Epithelial cell of prostate (primary cell): ENCODE measurements at places on chromosomes 7 and 10.

DNA sequence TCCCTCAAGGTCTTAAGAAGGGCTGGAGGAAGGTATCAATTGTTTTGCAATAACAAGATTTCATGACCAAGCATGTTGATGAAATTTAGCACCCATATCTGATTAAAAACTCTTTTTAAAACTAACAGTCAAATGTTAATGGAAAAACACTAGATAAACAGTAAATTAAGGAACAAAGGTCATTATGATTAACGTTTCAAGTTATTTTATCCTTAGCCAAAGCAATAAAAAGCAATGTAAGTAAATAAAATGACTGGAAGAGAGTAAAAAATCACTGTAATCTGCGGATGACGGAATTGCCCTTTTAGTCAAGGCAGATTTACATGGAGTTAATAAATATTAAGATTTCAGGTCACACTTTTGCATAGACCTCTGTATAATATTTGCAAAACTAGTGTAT, 179.5 kb upstream of the KLF6 start:
- DNase-seq: no peak

DNA sequence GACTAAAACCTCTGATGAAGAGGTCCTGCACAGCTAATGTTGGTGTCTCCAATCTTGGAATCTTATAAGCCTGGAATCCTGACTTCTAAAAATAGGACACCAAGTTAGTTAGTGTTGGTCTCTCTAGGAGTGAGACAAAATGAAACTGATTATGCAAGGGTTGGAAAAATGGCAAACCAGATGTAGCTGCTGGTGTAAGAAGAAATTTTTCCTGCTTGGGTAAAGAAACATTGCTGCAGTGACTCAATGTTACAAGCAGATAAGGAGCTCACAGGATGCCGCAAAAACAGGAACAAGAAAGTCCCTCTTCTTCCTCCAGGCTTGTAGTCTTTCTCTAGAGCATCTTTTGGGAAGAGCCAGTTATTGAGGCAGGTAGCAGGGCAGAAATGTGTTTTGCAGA, 449.0 kb downstream of the ETV1 start:
- DNase-seq: no peak

DNA sequence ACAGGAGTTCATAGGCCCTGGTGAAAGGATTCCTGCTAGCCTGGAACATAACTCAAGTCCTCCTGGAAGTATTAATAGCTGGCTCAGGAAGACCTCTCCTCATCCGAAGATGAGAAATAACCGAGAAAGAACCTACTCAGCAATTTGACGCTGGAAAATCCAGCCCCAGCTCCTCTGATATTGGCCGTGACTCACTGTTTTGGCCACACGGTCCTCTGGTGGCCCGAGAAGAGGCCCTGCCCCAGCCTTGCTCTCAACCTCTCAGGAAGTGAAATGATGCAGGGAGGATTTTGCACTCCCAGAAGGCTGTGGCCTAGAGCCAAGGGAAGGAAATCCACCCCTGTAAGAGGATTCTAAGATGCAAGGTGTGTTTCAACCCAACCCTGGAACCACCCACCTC, 121.6 kb downstream of the MTPAP start:
- no peak for DNase-seq

DNA sequence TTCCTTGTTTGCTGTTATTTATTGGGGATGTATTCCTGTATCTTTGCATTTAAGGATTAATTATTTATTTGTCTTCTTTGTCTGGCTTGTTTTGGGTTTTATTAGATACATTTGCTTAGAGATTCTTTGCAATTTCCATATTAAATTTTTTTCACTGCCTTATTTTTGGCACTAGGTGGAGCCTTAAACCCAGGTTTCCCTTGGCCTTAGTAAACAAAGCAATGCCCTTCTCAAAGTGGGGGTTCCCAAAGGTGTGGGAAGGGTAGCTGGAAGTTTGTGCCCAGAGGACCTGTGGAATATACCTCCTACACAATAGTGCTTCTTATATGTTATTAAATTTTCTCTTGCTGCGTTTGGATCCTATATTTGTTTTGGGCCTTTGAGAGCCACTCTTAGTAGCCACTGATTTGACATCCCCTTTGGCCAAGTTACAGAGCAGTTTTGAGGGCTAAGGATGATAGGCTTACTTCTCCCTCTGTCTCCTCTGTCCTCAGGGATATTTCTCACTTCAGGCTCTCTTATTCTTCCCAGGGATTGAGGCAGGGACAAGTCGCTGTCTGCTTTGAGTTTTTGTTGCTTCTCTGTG, 162.3 kb downstream of the ITGB1 start:
- no peak for DNase-seq

- DNase-seq: no peak
Observed at GRCh38 chr10:113457408-113457807, 95.4 kb upstream of the HABP2 start.

DNA sequence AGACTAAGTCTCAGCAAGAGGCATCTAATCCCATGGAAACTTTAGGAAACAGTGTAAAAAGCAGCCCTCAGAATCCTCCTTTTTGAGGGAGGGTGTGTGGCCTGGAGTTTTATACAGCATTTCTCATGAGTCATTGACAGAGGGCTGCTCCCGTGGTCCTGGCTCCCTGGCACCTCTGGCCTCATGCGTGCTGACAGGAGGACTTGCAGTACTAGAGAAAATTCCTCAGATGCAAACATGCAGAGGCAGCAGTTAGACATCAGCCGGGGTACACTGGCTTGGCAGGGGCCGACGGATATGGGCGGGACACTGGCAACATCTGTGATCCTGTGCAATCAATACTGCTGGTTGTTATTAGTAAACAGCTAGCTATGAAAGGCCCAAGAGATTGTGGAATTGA, 925.1 kb upstream of the CELF2 start:
- DNase-seq: no peak

DNA sequence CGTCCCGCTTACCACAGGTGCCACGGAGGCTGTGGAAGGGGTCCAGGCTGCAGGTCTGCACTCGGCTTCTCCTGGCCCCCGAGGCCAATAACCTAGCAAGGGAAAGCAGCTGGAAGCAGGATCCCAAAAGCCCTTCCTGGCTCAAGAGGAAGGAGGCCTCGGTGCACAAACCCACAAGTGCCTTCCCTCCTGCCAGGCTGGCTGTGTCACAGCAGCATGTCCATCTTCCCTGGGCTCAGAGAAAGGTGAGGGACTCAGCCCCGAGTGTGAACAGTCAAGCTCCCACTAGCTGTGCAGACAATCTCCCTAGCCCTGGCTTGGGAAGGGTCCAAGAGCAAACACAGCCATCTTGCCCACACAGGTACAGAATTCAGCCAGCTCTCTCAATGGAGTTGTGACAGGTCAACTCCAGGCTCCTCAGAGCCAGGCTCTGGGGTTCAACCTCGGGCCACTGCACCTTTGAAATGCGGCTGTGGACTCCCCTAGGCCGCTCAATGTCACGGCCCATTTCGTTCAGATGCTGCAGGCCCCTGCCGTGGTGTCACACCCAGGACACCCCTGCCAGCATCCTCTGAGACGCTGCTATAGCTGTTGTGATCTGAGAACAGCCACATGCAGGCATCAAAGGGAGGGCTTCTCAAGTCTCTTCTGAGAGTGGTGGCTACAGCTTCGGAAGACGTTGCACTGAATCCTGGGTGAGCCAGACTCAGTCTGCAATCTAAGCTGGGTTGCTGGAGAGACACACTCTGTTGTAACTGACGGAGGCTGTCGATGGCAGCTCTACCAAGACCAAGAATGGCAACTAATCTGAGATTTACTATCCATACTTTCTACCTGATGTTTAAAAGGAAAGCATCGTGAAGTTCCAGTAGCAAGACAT, 137.9 kb downstream of the DIP2C start:
- no peak for DNase-seq

DNA sequence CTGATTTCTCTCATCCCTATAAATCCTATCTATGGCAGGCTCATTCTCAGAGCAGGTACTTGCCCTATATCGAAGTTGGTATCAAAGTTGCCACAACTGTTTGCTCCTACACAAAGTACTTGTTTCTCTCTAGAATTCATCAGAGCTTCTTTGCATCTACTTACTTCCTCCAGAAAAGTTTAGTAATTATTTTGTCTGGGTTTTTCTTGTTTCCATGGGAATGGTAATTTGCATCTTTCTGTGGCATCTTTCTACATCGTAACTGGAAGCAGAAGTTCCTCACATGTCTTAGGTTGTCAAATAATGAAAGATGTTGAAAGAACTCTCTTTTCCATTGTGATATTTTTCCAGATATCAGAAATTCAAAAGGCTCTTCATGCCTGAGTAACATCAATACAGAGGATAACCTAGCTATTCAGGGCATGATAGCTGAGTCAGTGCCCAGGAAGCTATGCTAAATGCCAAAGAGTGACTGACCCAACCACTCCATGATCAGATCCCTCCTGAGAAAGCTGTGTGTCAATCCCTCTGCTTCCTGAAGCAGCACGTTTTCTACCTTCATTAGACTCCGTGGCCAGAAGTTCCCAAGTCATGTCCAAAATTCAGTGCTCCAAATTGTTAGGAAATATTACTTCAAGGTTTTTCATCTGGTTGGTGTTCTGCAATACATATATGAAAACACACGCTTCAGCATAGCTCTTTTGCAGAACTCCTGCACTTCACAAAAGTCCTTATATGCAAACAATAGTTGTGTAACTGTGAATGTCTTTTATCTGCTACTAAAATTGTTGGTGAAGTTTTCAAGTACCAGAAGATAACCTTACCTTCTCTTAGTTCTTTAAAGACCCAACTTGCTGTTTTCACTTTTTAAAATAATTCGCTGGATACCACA, 216.5 kb downstream of the VTI1A start:
- DNase-seq: no peak

GRCh38 chr7:35825974-35826373, 25.1 kb downstream of the SEPTIN7 start:
- no peak for DNase-seq

DNA sequence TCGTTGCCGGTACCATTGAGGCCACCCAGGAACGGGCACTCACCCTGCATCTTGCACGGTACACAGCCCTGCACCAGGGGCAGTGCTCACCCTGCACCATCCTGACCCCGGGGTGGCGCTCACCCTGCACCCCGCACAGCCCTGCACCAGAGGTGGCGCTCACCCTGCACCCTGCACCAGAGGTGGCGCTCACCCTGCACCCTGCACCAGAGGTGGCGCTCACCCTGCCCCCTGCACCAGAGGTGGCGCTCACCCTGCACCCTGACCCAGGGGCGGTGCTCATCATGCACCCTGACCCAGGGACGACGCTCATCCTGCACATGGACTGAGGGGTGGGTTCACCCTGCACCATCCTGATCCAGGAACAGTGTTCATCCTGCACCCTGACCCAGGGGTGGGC, 6.4 kb downstream of the TUBGCP2 start:
- no peak for DNase-seq

DNA sequence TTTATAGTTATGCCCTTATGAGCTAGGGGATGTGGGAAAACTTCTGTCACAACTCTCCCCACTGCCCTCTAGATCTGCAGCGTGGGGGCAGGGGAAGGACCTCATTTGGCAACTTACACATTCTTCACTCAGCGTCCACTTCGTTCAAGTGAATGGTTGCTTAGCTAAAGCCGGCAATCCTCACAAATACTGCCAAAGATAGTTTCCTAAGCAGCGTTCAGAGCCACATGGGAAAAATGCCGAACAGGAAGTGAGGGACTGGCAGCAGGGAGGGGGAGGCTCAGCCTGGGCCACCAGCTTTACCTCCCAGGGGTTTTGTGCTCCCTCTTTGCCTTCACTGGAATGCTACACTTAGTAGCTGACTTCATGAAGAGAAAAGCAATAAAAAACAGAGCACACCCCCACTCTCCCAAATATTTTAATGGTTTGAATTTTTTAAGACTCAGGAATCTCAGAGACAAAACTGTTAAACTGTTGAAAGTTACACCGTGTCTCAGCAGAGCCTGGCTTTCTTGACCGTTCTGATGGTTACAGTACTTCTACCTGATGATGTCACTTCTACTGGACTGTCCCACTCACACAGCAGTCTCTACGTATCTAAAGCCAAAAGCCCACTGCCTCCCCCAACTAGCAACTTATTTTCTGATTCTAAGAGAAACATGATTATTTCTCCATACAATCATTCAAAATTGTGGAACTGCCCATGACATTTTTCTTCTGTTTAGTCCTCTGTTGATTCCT, 10.4 kb downstream of the GRM3 start:
- no peak for DNase-seq

GRCh38 chr10:501596-501995, 187.9 kb downstream of the DIP2C start:
- no peak for DNase-seq

GRCh38 chr7:11449316-11449715, 382.7 kb downstream of the THSD7A start:
- DNase-seq: no peak

DNA sequence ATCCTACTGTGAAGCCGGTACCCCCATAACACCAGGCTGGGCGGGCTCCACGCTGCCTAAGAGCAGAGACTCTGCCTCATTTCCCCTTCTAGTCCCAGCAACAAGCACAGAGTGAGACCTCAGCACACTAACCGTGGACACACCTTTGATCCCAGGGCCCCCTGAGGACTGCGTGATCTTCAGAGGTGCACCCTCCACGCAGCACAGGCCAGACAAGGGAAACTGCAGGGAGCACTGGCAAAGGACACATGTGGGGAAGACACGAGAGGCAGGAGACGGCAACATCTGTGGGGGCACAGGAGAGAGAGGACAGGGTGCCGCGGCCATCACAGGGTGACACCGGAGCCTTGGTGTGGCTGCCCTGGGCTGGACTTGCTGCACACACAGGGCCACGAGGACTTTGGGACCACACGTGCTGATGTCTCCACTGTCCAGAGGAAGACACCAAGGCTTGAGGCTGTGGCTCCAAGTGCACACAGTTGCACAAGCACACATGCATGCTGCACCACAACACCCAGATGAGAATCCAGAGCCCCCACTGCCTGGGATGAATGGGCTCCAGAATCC, 128.8 kb downstream of the PTPRN2 start:
- DNase-seq: no peak

- DNase-seq: no peak
Observed at GRCh38 chr7:98209166-98209920, 1.9 kb upstream of the BHLHA15 start.

DNA sequence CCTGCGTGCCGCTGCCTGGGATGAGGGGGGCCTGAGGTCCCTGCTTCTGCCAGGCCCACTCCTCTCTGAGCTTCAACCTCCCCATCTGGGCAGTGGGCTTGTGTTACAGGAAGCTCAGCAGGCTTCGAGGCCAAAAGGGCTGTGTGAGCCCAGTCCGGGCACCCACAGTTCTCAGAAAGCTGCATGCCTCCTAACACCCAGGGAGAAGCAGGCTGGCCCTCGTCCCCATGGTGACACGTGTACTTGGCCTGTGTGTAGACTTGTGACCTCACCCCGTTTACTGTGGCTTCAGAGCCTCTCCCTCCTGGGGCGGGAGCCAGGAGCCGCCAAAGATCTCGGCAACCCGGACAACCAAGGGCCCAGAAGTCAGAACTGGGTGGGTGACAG, 2.2 kb upstream of the GRIFIN start:
- no peak for DNase-seq
